Stimulated activated CD4-positive, alpha-beta T cell treated with anti-CD3 and anti-CD28 coated beads, Interleukin-1b, Interleukin-23, amount 100 ng/mL, for 48 hours (primary cell): ENCODE measurements at places on chromosomes 16 and 17.
A peak's percentile ranks its signal among the peaks of the same experiment; 100 is the strongest.

DNA sequence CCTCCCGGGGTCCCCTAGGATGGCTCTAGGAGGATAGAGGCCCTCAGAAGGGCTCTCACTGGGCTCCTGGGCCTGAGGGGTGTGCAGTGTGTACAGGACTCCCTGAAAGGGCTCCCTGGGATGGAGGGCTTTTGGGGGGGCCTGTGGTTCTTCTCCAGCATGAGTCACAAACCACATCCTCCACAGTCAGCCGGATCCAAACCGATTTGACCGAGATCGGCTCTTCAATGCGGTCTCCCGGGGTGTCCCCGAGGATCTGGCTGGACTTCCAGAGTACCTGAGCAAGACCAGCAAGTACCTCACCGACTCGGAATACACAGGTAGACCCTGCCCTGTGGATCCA lies 4.5 kb downstream of the TRPV2 start:
- peak; percentile 62 for DNase-seq

- no peak for DNase-seq
Measured at GRCh38 chr16:73793260-73793659, 503.4 kb upstream of the PSMD7 start.

DNA sequence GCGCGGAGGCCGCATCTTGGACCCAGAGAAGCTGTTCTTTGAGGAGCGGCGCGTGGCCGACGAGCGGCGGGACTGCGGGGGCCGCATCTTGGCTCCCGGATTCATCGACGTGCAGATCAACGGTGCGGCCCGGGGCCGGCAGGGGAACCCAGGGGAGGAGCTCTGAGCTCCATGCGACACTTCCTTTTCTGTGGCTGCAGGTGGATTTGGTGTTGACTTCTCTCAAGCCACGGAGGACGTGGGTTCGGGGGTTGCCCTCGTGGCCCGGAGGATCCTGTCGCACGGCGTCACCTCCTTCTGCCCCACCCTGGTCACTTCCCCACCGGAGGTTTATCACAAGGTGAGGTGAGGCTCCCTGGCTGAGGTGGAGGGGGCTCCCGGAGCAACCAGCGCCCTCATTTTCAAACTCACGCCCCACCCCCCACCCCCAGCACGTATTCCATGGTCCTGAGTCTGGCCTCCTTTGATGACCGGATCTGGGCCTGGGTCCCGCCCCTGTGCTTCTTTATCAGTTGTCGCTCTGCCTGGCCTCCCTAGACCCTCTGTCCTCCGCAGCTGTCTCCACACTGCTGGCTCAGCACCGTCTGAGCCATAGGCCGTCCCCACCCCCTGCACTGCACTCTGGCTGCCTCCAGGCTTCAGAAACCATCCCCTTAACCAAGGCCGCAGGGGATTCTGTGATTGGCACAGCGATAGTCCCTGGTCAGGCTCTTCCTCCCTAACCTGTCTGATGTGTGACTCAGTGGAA lies 787 bp downstream of the AMDHD2 start:
- peak; percentile 53 for DNase-seq

- no peak for DNase-seq
Measured at GRCh38 chr16:11583889-11584565, 2.7 kb downstream of the LITAF start.

- no peak for DNase-seq
Measured at GRCh38 chr16:3665508-3665907, 11.0 kb downstream of the DNASE1 start.

GRCh38 chr16:51473091-51473490 lies 322.0 kb upstream of the SALL1 start:
- no peak for DNase-seq

DNA sequence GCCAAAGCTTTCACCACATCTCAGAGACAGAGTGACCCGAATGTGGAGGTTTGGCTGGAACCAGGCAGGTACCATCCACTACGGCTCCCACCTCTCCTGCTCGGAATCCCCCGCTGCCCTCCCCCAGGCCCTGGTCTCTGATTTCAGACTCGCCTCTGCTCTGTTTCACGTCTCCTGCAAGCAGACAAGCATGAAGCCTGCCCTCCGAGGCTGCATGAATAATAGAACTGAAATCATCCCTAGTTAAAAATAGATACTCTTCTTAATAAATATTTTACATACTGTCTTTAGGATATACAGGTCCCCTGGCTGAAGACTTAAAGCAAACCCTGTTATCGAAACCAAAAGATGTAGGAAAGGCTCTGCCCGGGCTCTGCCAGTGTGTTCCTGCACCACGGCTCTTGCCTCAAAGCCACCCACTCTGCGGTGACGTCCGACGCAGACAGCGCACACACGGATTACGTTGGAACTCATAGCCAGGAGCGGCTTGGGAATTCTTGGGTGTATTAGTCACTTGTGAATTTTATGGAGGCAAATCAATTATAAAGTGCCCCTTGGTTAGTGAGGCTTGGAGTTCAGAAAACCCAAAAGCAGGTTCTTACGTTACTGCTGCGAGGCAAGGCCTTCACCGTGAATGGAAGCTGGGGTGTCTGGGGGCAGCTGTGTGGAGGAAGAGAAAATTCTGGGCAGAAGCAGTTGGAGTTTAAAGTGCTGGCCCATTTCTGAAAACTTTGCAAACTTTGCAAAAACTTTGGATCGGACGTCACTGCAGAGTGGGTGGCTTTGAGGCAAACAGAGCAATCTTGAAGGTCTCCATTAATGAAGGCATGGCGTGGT lies 25.6 kb upstream of the NPTX1 start:
- DNase-seq: no peak

DNA sequence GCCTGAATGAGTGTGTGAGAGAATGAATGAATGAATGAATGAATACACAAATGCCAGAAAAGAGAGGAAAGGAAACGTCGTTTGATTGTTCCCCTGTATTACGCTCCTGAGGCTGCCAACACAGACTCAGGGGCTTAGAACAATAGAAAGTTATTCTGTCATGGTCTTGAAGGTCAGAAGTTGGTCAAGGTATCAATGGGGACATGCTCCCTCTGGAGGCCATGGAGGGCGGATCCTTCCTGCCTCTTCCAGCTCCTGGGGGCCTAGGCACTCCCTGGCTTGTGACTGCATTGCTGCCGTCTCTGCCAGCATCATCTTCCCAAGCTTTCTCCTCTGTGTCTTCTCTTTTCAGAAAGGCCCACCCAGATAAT lies 1.5 kb upstream of the SLC38A8 start:
- DNase-seq: no peak

DNA sequence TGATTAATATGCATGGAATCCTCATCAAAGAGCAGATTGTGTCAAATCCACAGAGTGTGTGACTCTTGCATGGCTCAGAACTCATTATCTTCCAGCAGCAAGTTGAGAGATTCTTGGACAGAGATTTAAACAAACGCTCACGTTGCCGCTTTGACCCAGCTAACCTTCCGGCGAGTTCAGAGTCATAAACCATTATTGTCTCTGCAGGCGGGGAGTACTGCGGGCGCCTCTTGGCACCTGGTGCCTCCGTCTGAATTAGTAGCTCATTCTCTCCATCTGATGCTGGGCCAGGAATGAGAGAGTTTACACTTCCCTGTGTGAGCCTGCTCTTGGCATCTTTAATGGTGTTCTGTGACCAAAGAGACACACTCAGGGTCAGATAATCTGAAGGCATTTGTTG lies 138.6 kb upstream of the WSCD1 start:
- no peak for DNase-seq

- no peak for DNase-seq
Measured at GRCh38 chr17:2214929-2215615, 88.5 kb downstream of the SMG6 start.

DNA sequence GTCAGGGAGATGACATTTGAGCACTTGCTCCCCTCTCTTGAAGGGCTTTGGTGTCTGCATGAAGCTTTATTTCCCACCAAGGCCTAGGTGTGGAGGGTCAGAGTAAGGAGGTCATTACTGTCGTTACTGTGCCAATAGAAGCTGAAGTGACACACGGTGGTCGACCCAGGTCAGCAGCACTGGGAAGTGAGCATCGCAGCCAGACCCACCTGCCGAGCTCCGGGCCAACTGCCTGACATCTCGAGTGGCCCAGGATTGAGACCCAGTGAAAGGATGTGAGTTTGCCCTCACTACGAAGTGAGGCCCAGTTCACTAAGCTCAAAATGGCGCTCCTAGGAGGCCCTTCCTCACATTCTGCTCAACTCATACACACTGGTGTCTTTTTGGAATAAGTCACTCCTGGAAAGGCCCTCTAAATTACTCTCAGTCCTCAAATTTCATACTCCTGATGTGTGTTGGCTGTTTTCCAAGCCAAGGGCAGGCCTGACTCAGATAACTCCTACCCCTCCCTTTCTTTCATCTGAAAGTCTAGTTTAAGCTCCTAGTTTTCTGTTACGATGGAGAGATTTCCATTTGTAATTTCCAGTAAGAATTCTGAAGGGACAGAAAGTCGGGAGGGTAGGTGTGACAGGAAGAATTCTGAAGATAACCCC lies 200.4 kb downstream of the LGALS9B start:
- no peak for DNase-seq

DNA sequence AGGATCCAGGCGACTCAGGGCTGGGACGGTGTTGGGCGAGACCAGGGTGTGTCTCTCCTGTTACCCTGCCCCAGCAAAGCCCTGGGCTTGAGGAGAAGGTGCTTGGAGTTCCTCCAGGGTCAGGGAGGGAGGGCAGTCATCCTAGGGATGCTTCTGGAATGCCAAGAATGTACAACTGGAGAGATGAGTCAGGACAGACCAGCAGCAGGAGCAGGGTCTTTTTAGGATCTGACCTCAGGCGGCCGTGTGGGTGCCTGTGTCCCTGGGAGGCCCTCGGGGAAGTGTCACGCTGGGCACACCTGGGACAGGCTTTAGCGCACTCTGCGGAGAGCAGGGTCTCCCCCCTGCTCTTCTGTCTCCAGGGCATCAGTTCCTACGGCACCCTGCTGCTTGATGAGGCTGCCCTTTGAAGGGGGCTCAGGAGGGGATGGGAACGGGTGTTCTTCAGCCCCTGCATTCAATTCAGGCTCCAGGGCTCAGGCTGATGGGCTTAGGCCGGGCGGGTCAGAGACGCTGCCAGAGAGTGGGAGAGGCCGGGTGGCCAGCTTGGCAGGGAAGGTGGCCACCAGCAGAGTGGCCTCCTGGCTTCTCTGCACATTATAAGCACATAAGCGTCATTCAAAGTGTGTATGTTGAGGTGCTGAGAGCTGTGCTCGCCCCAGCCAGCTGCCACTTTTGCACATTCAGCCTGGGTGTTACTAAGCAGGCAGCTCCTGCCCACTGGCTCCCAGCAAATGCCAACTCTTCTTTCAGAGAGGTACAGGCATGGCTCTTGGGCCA lies 8.4 kb upstream of the MTSS2 start:
- DNase-seq: no peak

DNA sequence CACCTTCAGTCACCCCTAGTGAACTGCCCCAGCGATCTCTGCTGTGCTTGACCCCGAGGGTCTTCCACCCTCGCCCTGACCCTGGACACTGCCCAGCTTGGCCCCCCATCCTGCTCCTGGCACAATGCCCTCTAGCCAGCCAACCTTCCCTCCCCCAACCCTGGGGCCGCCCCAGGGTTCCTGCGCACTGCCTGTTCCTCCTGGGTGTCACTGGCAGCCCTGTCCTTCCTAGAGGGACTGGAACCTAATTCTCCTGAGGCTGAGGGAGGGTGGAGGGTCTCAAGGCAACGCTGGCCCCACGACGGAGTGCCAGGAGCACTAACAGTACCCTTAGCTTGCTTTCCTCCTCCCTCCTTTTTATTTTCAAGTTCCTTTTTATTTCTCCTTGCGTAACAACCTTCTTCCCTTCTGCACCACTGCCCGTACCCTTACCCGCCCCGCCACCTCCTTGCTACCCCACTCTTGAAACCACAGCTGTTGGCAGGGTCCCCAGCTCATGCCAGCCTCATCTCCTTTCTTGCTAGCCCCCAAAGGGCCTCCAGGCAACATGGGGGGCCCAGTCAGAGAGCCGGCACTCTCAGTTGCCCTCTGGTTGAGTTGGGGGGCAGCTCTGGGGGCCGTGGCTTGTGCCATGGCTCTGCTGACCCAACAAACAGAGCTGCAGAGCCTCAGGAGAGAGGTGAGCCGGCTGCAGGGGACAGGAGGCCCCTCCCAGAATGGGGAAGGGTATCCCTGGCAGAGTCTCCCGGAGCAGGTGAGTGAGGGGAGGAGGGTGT lies at the start of gene TNFSF13:
Gene TNFSF13, plus strand, starts transcription at position 207 of the 776 bp plus-strand sequence. Its CDS starts 290 bp downstream, at position 497.
- no peak for DNase-seq

DNA sequence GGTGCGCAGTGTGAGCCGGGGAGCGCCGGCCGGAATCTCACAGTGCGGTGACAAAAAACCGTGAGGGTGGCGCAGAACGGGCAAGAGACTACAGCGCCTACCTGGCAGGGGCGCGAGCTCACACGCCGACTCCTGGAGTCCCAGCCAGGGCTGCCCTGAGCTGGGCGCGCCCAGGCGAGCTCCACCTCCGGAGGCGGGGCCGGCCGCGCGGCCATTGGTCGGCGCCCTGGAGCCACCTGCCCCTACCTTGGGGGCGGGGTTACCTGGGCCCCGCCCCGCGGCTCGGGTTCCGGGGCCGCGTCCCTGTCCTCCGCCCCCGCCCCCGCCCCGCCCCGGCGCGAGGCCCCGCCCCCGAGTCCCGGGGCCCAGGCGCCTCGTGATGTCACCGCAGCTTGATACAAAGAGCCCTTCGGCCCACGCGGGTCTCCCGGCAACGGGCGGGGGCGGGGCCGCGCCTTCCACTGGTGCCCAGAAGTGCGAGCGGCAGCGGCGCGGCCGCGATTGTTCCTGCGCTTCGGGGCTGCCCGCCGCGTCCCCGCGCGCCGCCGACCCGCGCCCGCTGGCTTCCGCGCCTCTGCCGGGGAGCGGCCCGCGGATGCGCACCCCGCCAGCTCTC lies 96.3 kb downstream of the RAB11FIP4 start:
- peak; percentile 90 for DNase-seq

GRCh38 chr16:82643936-82644630 lies 17.3 kb downstream of the CDH13 start:
- DNase-seq: no peak

GRCh38 chr17:8849311-8850041 lies 18.0 kb downstream of the PIK3R6 start:
- no peak for DNase-seq

GRCh38 chr16:31200821-31201568 lies 1.6 kb downstream of the PYCARD start:
- peak; percentile 63 for DNase-seq

DNA sequence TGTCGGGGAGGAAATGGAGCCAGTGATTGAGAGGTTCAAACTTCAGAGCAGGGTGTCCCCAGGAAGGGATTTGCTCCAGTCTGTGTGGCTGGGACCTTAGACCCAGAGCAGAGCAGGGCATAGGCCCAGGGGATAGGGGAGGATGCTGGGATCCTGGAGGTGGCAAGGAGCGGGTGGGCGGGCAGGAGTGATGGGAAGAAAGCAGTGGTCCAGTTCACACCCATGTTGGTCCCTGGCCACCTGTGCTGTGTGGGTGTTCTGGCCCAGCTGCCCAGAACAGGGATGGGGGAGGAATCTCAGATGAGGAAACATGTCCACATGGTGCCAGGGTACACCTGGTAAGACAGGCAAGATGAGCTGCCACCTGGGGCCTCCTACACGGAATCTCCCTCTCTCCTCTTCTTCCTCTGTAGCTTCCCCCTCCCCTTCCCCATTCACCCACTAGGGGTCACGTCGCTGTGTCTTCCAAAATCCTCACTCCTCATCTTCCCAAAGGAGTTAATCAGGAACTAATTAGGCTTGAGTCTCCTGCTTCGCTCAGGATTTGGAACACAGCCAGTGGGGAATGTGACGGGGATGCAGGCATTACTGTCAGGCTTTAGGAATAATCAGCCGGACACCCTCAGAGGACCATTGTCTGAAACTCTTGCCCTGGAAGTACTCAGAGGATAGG lies 2.3 kb downstream of the BEAN1 start:
- DNase-seq: no peak
